Central memory CD8-positive, alpha-beta T cell (primary cell): ENCODE measurements at places on chromosomes 3 and 15.

- H3K27me3 ChIP-seq = peaks cover 54% of the 10 kb centered on the region
- H3K4me3 ChIP-seq = no peak overlapping the region
- no peaks in the 10 kb centered on the region for H3K36me3 ChIP-seq
- no peak for DNase-seq
Measured at GRCh38 chr3:150275941-150276340, 132.2 kb upstream of the TSC22D2 start.

GRCh38 chr3:121992601-121993560 is 29.2 kb downstream of the ILDR1 start:
- no peak overlapping the region for H3K4me3 ChIP-seq
- peaks cover 12% of the 10 kb centered on the region for H3K27me3 ChIP-seq
- no peak for DNase-seq
- H3K4me1 ChIP-seq = no peaks in the 10 kb centered on the region
- no peak overlapping the region for H3K27ac ChIP-seq

DNA sequence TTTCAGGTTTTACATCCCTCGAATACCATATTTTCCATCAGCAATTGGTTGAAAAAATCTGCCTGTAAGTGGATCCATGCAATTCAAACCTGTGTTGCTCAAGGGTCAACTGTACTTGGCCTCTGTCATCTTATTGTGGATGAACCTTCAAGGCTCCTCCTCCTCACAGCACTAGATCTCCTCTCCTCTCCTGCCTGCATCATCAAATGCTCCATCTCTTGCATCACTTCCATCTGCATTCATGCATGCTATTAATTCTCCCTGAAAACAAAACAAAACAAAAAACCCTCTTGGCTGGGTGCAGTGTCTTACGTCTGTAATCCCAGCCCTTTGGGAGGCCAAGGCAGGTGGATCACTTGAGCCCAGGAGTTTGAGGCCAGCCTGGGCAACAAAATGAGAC is 10.1 kb downstream of the BCL2L10 start:
- no peaks in the 10 kb centered on the region for H3K36me3 ChIP-seq
- H3K4me3 ChIP-seq = no peak overlapping the region
- H3K27me3 ChIP-seq = peaks cover 29% of the 10 kb centered on the region
- no peak overlapping the region for H3K27ac ChIP-seq
- no peak for DNase-seq
- H3K4me1 ChIP-seq = peaks cover 5% of the 10 kb centered on the region

GRCh38 chr15:59438625-59439290 is 772 bp downstream of the FAM81A start:
- peaks cover 16% of the 10 kb centered on the region for H3K4me1 ChIP-seq
- H3K27ac ChIP-seq = no peak overlapping the region
- H3K27me3 ChIP-seq = peaks cover 62% of the 10 kb centered on the region
- DNase-seq = no peak
- peak overlapping the region; percentile 47 for H3K4me3 ChIP-seq
- H3K36me3 ChIP-seq = peaks cover 3% of the 10 kb centered on the region

GRCh38 chr3:77773084-77773483 is 733.2 kb downstream of the ROBO2 start:
- H3K27me3 ChIP-seq = no peaks in the 10 kb centered on the region
- H3K4me3 ChIP-seq = no peak overlapping the region
- no peaks in the 10 kb centered on the region for H3K4me1 ChIP-seq
- no peak overlapping the region for H3K27ac ChIP-seq
- no peak for DNase-seq
- H3K36me3 ChIP-seq = no peaks in the 10 kb centered on the region

- DNase-seq = peak; percentile 54
- peaks cover under 1% of the 10 kb centered on the region for H3K36me3 ChIP-seq
- no peak overlapping the region for H3K27ac ChIP-seq
- no peaks in the 10 kb centered on the region for H3K27me3 ChIP-seq
- H3K4me3 ChIP-seq = no peak overlapping the region
Measured at GRCh38 chr15:28975766-28976179, 90.0 kb downstream of the APBA2 start.
